ENCODE measurements at places on chromosomes 3 and 15. TPM values are rescaled to one million over a fixed set of nuclear protein-coding genes. Genes with fewer than 3 reads are reported as not detected.

The PRSS50 gene
- total RNA-seq = not detected

The APOD gene
- not detected for total RNA-seq

DNA sequence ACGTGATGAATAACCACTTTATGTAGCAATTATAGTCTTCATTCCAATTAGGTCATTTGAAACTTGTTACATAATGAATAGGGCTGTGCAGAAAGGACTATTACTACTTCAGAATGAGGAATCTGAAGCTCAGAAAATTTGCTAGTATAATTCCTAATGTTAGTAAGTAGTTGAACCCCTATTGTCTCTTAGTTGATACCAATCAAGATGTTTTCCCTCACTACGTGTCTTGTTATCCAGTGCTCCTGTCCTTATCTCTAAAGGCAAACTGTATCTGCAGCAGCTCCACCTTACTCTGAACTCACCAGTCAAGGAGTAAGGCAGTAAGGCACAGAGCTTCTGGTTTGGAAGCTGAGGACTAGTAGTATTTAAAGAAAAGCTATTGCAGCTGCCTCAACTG, 32.0 kb downstream of the RAB11A start:
- DNase-seq = no peak

DNA sequence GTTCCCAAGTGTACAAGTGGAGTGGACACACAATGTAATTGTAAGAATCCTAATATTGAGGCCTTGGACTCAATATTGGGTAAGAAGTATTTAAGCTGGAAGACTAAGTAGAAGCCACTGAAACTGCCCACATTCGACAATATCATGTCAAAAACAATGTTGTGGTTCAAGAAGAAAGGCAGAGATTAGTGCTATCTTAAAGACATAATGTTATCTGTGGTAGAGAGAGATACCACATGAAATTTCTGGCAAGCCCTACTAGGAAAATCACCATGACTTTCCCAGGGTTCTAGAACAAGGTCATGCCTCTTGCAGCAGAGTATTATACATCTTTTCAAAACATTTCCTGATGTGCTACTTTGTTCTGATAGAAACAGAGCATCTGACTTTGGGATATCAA, 192.6 kb downstream of the RAP2B start:
- no peak for DNase-seq

- peak; percentile 62 for DNase-seq
Measured at GRCh38 chr15:23648920-23649515, 1.4 kb upstream of the MAGEL2 start.

DNA sequence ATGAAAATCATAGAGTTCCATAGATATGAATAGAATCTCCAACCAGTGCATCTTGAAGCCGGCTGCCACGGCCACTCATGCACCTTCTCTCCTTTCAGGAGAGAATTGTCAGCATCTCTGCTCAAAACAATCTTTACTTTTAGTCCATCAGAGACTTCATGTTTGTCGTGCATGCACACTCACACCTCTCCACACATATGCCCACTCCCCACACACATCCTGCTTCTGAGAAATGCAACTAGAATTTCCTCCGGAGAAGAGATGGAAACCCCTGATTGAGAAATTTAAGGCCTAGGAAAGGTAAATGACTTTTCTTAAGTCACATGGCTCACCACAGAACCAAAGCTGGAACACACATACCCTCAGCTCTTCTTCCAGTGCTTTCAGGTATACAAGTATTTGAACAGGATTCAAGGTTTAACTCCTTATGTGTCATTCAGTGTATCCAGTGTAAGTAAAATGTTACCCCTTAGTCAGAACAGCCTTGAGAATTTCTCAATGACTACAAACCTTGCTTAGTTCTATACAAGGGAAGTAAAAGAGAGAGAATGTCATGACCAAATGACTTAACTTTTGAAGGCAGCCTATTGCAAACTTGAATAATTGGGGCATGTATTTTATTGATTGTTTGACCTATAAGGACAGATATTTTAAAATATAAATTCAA, 69.1 kb upstream of the TSEN2 start:
- DNase-seq = peak; percentile 13

- DNase-seq = no peak
Measured at GRCh38 chr3:127775398-127776109, 46.8 kb downstream of the MGLL start.

- no peak for DNase-seq
Measured at GRCh38 chr15:56042031-56042430, 48.6 kb upstream of the NEDD4 start.

GRCh38 chr3:141114179-141114745, 63.1 kb downstream of the SPSB4 start:
- DNase-seq = no peak

GRCh38 chr3:165336786-165337185, 140.6 kb upstream of the SLITRK3 start:
- no peak for DNase-seq

- no peak for DNase-seq
Measured at GRCh38 chr15:67002368-67002767, 63.0 kb upstream of the SMAD3 start.
